ENCODE measurements at places on chromosomes 16 and 17.

GRCh38 chr16:19419698-19420075 lies 2.0 kb downstream of the TMC5 start:
- no peak for DNase-seq

DNA sequence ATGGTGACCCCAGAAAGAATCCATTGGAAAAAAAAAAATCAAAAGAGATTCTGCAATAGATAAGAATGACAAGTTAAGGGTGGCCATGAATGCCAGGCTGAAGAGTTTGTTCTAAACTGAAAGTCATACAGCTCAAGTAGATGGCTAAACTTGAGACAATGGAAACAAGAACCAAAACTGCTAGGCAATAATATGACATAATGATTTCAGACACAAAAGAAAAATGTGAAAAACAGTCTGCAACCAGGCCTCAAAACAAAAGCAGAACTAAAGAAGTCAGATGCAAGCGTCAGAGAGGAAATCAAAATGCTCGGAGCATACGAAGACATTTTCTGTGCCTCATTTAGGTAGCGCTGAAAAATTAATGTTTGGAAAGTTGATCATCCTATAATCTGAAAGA lies 54.4 kb upstream of the YPEL2 start:
- DNase-seq, result no peak

DNA sequence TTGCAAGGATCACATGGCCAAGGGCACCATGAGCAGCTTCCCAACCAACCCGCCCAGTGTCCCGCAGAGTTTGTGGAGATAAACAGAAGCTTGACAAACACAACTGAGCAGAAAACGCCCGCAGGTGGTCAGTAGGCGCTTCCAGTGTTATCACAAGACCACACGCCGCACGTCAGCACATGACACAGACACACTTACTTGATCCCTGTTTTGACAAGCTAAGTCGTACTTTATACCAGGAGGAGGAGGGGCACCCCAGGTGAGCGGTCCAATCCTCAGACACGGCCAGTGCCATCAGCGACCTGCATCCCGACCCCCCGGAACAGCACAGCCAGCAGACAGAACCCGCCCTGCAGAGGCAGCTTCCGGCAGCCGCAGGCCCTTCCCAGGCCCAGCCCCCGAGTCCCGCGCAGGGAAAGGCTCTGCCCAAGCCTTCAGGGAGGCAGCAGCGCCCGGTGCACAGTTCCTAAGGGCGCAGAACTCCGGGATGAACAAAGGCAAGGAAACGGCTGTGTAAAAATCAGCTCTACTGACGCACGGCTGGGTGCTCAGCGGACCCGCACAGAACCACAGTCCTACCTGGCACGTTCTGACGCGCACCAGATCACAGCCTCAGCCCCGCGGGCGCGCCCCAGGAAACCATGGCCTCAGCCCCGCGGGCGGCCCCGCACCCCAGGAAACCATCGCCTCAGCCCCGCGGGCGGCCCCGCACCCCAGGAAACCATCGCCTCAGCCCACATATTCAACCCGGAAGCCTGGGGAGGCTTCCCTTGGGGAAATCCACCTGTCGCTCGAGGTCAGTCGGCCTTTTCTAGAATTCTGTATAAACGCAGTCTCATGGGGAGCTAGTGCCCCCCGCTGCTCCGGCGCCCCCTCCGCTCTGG lies 27.8 kb downstream of the AXIN1 start:
- DNase-seq, result no peak

- DNase-seq, result no peak
These were observed 361.0 kb downstream of the CDH13 start for GRCh38 chr16:82987767-82988166.

DNA sequence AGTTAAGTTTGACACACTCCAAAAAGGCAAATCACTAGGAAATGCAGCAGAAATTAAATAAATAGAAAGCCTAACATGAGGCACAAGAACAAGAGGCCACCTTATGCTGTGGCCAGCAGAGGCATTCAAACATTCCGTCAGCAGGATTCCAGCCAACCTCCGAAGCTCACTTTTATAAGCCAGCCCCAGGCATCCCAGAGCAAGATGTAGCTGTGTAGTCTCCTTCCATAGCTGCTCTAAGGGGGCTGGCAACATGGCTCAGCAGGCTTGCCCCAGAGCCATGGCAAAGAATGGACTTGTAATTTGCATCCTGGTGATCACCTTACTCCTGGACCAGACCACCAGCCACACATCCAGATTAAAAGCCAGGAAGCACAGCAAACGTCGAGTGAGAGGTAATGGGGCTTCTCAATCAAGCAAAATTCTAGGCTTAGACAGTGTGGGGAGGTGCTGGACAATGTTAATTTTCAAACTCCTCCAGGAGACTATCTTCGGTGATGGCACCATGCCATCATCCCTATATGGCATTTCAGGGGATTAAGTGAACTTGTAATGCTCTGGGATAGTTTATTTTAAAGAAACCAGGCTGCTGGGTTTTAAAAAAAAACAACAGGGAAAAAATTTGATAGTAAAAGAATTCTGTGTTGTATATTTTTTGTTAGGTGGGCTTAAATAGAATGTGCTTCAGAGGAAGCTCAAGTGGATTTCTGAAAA lies at the start of gene CLEC3A:
TSS of gene CLEC3A (plus strand) at position 202 of the 714 bp plus-strand sequence. CDS start at position 281, 79 bp downstream.
- no peak for DNase-seq

DNA sequence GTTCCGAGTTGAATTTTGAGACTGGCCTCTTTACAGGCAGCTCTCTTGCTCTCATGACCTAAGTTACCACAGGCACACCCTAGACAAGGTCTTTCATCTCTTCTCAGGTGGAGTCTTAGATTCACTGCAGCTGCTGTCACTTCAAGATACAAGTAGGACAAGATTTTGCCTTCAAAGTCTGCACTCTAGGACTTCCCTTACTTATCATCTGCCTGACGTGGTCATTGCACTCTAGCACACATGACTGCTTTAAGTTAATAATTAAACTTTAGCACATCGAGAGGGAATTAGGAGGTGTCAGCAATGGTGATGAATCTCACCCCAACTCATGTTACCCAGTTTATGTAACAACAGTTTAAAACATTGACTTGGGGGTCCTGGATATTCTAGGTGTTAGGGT lies 25.6 kb downstream of the RNF135 start:
- DNase-seq, result no peak

DNA sequence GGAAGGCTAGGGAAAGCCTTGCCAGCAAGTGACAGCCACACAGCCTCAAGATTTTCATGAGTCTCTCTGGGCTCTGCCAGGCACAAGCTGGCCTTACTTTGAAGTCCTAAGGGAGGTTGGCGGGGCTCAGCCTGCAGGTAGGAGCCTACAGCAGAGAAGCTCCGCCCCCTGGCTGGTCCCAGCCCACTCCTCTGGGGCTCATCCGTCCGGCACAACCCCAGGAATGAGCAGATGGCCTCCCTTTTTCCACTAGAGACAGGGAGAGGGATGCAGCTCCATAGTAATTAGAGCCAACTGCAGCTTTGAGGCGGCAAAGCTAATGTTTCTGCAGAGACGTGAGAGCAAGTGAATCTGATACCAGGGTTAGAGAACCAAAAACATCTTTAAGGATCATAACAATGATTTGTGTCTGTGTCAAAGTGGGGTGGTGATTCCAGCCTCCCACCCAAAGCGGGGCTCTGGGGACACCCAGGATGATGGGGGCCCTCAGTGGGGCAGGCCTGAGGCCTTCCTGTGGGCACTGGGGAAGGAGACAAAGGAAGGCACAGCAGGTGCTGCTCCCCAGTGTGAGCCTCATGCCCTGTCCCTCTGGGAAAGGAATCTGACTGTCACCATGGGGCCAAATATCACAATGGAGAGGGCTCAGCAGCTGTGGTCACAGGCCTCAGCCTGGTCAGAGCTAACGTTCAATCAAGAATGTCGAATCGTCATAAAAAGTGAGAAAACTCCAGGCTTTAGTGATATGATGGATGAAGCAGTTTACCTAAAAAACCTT lies 61.5 kb downstream of the RBFOX3 start:
- DNase-seq, result no peak

GRCh38 chr16:85569615-85570212 lies 43.4 kb upstream of the GSE1 start:
- DNase-seq, result no peak

- no peak for DNase-seq
These were observed 41.1 kb upstream of the ERN1 start for GRCh38 chr17:64171041-64171440.

GRCh38 chr17:75531721-75532072 lies 6.2 kb downstream of the LLGL2 start:
- no peak for DNase-seq

- DNase-seq, result no peak
These were observed 28.3 kb downstream of the USP22 start for GRCh38 chr17:21014498-21014897.

DNA sequence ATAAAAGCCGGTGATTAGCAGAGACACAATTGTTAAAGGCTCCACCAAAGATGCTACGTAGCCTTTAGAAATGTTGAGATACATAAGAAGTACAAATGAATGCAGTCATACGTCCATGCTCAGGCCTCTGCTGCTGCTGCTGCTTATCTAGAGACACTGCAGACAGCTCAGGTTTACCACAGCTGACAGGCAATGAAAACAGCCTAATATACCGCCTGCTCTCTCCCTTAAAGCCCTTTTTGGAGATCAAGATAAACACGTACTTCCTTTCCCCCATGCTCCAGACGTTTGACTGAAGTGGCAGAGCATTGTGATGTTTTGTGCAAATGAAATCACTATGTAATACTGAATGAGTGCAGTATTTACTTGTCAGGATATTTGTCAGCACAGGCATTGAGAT lies 185.3 kb downstream of the AATF start:
- no peak for DNase-seq

DNA sequence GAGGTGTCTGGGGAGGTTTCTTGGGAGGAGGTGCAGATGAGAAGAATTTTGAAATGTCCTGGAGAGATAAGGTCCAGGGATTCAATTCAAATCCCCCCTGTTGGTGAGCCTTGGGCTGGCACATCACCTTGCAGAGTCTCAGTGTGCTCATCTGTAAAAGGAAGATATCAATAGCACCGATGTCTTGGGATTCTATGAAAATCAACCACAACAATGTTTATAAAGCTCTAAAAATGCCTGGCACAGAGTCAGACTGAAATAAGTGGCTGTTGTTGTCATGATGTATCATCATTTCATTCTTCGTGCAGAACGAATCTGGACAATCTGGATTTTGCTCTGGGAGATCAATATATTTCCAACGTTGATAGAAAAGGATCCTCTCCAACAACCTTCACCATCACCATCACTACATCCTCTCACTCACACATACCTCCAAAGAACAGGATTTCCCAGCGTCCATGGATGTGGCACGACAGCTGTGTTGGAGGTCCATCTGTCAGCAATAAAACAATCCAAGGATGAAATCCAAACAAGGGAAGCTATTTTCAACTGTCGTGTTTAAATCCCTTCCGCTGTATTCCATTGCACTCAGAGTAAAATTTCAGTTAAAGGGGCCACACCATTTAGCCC lies 393.7 kb upstream of the DYNLRB2 start:
- no peak for DNase-seq

DNA sequence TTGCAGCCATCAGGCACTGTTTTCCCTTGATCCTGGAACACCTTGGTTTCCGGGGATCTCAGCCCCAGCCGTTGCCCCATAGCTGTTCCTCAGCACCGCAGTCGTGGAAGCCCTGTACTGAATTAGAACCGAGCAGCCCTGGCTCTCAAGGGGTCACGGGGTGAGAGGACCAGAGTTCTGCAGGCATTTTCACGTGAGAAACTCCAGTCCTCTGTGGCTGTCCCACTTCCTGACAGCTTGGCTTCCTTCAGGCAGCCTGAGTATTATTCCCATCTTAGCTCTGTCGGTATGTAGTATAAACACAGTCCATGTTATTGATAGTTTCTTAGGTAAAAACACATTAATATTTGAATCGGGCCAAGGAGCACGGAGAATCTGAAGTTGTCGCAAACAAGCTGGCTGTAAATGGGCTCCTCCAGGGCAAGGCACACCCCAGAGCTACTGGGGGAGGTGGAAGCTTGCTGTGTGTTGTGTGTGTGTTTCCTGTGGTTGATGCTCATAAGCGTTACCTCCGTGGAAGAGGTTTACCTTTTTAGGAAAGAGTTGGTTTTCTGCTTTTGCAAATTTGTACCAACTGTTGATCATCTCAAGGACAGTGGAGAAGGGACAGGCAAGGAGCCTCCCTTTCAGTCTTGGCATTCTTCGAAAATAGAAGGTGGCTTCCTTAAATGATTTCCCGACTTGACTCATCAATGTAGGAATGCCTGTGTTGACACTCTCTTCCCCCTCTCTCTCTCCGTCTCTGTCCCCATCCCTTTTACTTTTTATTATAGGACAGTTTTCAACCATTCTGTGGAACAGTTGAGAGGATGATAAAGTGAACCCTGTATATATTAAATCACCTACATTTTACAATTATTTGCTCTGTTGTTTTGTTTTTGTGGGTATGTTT lies 208.9 kb upstream of the CHMP6 start:
- no peak for DNase-seq

- DNase-seq, result no peak
These were observed 73.7 kb downstream of the ZFHX3 start for GRCh38 chr16:72974142-72974769.

- no peak for DNase-seq
These were observed 6.8 kb downstream of the CRISPLD2 start for GRCh38 chr16:84826558-84826941.

DNA sequence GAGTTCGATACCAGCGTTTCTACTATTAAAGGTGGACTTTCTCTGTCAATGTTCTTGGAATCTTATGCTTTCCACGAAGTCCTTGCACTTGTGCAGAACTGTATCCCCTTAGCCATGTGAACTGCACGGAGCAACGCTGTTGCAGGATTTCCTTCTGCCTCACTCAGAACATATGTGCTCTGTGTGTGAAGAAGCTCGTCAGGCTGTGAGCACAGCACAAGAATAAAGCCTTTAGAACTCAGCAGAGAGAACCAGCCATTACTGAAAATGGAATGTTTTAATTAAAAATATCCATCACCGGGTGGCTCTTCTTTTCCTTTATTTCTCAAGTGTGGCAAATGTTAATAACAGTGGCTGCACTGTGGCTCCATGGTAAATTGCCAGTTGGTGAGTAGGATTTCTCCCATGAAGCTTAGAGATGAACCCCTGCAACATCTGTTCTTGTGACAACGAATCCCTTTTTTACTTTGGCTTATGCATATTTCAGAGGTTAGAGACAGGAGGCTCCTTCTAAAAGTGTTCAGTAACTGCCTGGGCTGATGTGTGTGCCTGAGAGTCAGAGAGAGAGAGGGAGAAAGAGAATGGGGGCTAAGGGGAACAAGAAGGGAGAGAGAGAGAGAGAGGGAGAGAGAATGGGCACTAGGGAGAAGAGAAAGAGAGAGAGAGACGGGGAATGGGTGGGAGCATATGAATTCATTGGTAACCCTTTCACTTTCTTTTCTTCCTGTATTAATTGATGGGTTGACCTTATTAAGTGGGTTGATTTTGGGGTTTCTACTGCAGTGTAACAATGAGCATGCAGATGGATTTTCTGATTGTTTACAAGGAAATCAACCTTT lies 50.0 kb downstream of the RPTOR start:
- no peak for DNase-seq

DNA sequence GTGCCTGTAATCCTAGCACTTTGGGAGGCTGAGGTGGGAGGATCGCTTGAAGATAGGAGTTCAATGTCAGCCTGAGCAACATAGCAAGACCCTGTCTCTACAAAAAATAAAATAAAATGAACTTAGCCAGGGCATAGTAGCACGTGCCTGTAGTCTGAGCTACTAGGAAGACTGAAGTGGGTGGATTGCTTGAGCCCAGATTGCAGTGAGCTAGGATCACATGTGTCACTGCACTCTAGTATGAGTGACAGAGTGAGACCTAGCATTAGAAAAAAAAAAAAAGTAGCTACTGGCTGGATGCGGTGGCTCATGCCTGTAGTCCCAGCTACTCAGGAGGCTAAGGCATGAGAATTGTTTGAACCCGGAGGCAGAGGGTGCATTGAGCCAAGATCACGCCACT lies 6.0 kb downstream of the ADAP2 start:
- DNase-seq, result no peak

GRCh38 chr16:31250782-31251384 lies 8.9 kb upstream of the ITGAM start:
- DNase-seq, result no peak

All from HuH-7.5 (cell line).